ENCODE measurements at places on chromosomes 7 and 10. TPM values are rescaled to one million over a fixed set of nuclear protein-coding genes. Genes with fewer than 3 reads are reported as not detected.

DKK1 gene
- 86.2 TPM for total RNA-seq

NRCAM gene
- total RNA-seq = 57.6 TPM

ZNF25 gene
- total RNA-seq = 7.7 TPM

TRIM73 gene
- 0.75 TPM for total RNA-seq

EPO gene
- total RNA-seq = not detected

CAMK2B gene
- 3.1 TPM for total RNA-seq

MYL10 gene
- total RNA-seq = not detected

SYT15B gene
- not detected for total RNA-seq

CALCR gene
- total RNA-seq = not detected

NPSR1 gene
- total RNA-seq = not detected

DNAJC30 gene
- total RNA-seq = 2.0 TPM

NYAP1 gene
- total RNA-seq = 2.2 TPM

PPP1R17 gene
- total RNA-seq = not detected

PLXNA4 gene
- total RNA-seq = 18.4 TPM

NACAD gene
- 0.18 TPM for total RNA-seq

OR6V1 gene
- not detected for total RNA-seq

COL26A1 gene
- total RNA-seq = not detected

TMEM236 gene
- 0.19 TPM for total RNA-seq

ZNF107 gene
- 1.8 TPM for total RNA-seq

HOXA5 gene
- 5.9 TPM for total RNA-seq

LRRD1 gene
- total RNA-seq = not detected

PTF1A gene
- total RNA-seq = not detected

LAMB1 gene
- total RNA-seq = 969 TPM

POLL gene
- total RNA-seq = 11.6 TPM

AKR1C3 gene
- 40.1 TPM for total RNA-seq

RAB19 gene
- total RNA-seq = 0.27 TPM

GPER1 gene
- total RNA-seq = 0.75 TPM

RADIL gene
- 1.0 TPM for total RNA-seq

OR2A1 gene
- not detected for total RNA-seq

NPY gene
- not detected for total RNA-seq

TDRD1 gene
- total RNA-seq = not detected

LRRC17 gene
- 20.7 TPM for total RNA-seq

GATAD1 gene
- 18.0 TPM for total RNA-seq

FAS gene
- 25.9 TPM for total RNA-seq

CSGALNACT2 gene
- 15.0 TPM for total RNA-seq

GNAT3 gene
- not detected for total RNA-seq

EPHB4 gene
- total RNA-seq = 281 TPM

PDSS1 gene
- 8.8 TPM for total RNA-seq

SPDYE5 gene
- not detected for total RNA-seq

UFSP1 gene
- total RNA-seq = 5.3 TPM

PDZD7 gene
- total RNA-seq = 0.27 TPM

CLRN3 gene
- total RNA-seq = 0.09 TPM

TRPV6 gene
- not detected for total RNA-seq

FAM25G gene
- not detected for total RNA-seq

GPR26 gene
- not detected for total RNA-seq

NME8 gene
- total RNA-seq = not detected

WBP1L gene
- 39.2 TPM for total RNA-seq

FAM25A gene
- not detected for total RNA-seq

ZNF273 gene
- total RNA-seq = 1.3 TPM

SPDYE3 gene
- total RNA-seq = not detected

NANOS1 gene
- 0.18 TPM for total RNA-seq

GRID1 gene
- 0.09 TPM for total RNA-seq

Measured in endothelial cell of coronary artery (primary cell).